ENCODE measurements at places on chromosomes 4 and X.

DNA sequence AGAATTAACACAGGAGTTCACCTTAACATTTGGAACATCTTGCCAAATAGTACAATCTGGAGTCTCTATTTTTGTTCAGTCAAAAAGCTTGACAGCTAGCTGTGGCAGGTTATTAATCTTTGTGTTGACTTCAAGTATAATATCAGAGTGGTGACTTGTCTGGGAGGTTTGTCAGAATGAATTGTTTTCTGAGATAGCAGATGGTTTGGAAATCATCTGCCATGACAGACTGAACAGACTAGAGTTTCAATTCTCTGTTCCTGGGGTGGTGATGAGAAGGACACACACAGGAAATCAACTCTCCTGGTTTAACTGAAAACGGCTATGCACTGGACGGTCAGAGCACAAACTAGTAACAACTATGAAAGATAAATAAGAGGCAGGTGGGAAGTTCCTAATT lies 203.3 kb upstream of the EMCN start:
- no peak for DNase-seq

- no peak for DNase-seq
Observed at GRCh38 chr4:1113311-1114009, at the start of gene RNF212. TSS of gene RNF212 (minus strand) at chr4:1113564. CDS start at chr4:1113464, 100 bp downstream.

- no peak for DNase-seq
Observed at GRCh38 chr4:14157262-14157661, 529.7 kb upstream of the BOD1L1 start.

- DNase-seq = no peak
Observed at GRCh38 chr4:36281384-36282106, at the start of gene DTHD1. TSS of gene DTHD1 (plus strand) at chr4:36281616. CDS start at chr4:36281759, 143 bp downstream.

Data from BJ (cell line).